ENCODE measurements at places on chromosomes 2 and 18.

DNA sequence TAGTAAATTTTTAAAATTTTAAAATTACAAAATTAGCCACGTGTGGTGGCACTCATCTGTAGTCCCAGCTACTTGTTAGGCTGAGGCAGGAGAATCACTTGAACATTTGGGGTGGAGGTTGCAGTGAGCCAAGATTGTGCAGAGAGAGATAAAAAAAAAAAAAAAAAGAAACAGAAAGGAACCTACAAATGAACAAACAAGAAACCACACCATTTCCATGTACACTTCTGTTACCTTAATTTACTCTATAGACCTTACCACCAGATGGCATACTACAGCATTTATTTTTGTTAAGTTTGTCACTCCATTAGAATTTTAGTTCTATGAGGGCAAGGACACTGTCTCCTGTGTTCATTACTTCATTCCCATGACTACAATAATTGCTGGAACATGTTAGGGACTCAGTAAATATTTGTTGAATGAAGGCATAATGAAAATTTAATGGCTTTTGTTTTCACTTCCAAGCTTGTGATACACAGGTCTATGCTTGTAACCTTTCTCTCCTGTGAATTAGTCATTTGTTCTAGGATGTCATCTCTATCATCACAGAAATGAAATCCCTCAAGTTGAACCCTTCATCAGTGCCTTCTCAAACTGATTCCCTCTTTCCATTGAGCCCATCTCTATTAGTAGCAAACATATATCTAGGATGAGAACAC, 76.0 kb downstream of the ARHGAP15 start:
- no peak for DNase-seq

GRCh38 chr2:151239624-151240023, 22.0 kb downstream of the RBM43 start:
- no peak for DNase-seq

- DNase-seq = no peak
These were observed 114.6 kb downstream of the TTC32 start for GRCh38 chr2:19787134-19787533.

DNA sequence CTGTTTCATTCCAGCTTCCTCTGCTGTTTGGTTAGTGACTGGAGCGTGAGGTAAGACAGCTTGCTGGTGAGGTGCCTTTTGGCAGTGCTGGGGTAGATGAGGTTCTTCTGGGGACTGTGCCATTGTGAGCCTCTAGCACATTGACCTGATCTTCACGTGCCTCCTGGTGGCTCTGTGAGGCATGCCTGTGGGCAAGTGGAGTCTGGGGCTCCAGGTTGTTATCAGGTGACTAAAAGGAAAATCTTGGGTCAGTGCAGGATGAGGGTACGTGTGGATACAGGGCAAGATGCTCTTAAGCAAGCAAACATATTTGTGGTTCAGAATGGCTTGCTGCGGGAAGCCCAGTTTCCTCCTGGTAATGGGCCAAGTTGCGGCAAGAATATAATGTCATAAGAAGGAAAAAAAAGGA, 75.4 kb downstream of the FHOD3 start:
- no peak for DNase-seq

GRCh38 chr2:178197791-178198190, 3.5 kb downstream of the OSBPL6 start:
- no peak for DNase-seq

DNA sequence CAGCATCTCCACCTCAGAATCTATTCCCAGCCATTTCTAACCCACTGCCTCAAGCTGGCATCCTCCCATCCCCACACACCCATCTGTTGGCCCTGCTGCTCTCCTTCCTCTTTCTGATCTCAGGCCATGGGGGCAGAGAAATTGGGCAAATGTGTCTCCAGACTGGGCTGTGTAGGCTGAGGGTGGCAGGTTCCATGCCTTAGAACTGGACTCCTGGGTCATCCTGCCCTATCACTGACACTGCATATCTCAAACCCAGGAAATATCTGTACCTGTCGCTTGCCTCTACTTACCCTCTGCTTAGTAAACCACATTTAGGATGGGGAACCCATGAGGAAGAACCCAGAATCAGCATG, 1.8 kb downstream of the WNT10A start:
- no peak for DNase-seq

GRCh38 chr2:168449419-168449818, 6.7 kb upstream of the CERS6 start:
- no peak for DNase-seq

- DNase-seq = no peak
These were observed 98.7 kb downstream of the ANKRD44 start for GRCh38 chr2:197211881-197212342.

DNA sequence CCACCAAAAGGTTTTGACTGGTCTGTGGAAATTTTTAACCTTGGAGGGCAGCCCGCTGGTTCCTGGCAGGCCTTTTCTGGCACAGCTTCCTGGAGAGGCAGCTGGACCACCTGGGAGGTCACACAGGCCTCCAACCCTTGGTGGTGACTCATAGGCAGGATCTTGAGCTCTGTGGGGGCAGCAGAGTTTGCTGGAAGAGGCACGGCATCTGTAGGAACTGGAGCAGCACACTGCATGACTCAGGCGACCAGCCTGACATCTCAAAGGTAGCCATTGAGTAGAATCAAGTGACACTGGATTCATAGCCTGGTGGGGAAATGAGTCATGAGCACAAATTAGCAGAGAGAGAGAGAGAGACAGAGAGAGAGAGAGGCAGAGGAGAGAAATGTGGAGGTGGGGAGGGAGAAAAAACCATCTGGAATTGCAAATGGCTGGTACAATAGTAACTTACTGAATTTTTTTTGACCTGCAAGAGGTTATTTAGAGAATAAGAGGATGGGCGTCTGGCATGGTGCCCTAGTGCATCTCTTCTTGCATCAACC, 57.4 kb downstream of the TRPM8 start:
- DNase-seq = peak; percentile 82

DNA sequence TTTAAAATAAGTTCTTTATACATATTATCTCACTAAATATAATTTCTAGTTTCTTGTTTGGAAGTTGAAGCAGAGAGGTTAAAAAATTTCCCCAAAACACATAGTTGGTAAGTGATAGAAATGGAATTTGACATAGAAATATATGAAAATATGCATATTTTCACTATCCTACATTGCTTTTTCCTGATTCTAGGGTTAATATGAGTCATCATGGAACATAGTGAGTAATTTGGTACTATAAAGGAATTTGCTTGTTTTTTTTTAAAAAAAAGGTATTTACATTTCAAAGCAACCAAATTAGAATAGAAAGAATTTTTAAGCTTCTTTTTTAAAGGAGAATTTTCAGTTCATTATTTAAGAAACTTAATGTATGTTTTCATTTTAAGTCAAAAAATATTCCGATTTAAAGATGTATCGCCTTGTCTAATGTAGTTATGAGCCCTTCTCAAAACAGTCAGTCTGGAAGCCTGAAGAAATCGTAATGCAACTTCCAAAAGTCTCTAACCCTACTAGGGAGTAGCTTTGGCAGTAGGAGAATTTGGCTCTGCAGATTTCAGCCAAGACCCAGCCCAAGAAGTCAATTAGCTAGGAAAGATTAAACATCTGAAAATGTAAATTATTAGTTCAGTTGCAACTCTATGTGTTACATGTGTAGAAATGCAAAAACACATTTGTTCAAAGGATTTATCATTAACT, 147.3 kb downstream of the RDH14 start:
- DNase-seq = peak; percentile 11

DNA sequence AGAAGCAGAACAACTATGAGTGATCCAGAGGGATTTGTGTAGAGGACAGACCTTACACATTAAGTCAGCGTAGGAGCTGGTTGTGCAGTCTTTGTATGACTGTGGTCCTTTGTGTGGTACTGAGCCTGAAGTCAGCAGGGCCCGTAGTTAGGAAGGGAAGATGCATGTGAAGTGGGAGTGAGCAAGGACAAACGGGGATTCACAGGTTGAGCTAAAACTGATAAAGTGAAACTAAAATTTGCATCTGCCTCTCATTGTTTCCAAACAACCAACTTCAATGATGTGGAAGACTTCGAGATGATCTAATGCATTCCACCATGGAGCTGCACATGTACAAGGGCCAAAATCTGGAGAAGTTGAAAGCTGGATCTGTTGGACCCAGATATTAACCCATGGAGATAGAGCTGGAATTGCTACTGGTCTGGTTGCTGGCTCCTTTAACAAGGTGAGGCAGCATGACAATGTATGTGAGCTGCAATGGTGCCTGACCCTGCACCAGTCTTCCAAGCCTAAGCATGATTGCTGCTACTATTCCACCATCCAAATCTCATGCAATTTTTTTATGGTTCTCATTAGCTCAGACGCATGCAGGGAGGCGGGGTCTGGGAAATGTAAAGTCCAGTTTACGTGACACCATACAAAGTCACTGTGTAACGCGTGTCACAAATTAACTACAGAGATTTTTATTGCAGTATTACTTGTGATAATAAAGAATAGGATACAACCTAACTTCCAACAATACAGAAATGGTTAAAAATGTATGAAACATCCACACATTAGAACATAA, 12.1 kb upstream of the CYBRD1 start:
- DNase-seq = no peak

DNA sequence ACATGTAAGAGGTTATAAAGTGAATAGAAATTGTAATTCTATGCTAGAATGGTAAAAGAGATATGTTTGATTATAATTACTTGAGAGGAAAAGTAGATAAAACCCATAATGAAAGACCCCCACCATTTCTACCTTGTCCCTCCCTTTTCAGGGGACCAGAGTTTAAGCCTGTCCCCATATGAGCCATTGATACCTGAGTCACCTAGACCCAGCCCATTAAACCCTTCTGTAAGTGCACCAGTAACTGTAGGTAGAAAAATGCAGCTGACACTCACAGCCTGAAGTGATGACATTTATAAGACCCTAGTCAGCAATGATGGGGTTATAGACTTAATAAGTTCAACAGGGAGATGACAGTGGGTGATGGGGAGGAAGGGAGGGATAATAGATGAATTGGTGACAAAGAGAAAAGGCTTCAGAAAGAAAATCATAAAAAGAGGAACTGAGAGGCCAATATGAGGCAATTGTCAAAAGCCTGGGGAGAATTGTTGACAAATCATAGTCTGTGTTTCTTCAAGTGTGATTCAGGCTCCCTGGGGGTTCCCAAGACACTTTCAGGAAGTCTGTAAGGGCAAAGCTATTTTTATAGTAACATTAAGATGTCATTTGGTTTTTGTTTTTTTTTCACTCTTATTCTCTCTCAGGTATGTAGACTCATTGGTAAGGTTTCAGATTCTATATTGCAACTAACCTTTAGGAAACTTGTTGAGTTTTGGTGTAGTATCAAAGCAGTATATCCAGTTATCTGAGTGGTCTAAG, 544.2 kb downstream of the SATB2 start:
- no peak for DNase-seq

- no peak for DNase-seq
These were observed 56.1 kb downstream of the DYNAP start for GRCh38 chr18:54647176-54647575.

DNA sequence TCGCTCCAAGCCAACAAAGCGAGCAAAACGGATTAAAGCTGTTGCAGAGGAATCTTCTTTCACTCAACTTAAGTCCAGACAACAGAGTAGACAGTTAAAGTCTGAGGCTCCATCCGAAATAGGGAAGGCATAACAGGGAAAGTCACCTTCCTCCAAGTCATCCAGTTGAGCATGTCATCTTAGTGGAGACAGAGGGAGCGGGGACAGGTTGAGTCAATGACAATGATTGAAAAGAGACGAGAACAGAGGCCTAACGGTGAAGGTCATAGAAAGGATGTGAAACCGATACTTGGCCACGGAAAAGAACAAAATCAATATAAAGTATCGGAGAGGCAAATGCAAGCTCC, 455 bp downstream of the C18orf32 start:
- DNase-seq = peak; percentile 36

DNA sequence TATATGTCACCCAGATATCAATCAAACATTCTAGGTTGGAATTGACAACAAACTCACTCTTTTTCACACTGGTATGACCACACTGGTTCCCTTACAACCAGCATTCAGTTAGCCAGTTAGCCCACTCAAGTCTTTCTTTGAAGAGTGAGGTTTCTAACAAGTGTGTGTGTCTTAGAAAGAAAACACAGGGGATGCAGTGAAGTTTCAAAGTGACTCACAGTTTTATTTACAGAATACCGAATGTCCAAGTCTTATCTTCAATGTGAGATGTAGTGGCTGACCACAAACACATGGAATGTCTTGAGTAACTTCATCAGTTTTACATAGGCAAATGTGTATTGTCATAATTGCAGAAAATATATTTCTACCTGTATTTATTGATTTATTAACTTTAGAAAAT, 274.7 kb upstream of the HNMT start:
- DNase-seq = no peak

GRCh38 chr18:2100694-2101213, 470.6 kb downstream of the METTL4 start:
- no peak for DNase-seq

DNA sequence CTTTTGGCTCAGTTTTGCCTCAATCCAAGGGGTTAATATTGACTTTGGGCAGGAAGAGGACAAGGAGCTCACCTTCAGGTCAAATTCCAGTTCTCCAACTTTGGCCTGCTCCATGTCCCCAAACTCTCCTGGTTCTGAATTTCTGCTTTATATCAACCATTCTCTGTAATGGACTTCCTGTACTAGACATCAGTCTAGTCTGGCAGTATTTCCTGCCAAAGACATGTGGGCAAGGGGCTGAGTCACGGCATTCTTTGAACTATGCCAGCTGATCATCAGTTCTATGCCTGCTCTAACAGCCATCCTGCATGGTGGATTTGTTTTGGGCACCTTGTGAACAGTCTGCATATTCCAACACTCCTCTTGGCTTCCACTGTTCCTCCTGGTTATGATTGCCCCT, 199.4 kb downstream of the ZEB2 start:
- DNase-seq = peak; percentile 5

GRCh38 chr18:48345596-48345995, 63.6 kb downstream of the ZBTB7C start:
- no peak for DNase-seq

- DNase-seq = no peak
These were observed 97.9 kb upstream of the ZNF516 start for GRCh38 chr18:76592981-76593381.

GRCh38 chr18:32114293-32114942, 22.7 kb downstream of the RNF138 start:
- no peak for DNase-seq

DNA sequence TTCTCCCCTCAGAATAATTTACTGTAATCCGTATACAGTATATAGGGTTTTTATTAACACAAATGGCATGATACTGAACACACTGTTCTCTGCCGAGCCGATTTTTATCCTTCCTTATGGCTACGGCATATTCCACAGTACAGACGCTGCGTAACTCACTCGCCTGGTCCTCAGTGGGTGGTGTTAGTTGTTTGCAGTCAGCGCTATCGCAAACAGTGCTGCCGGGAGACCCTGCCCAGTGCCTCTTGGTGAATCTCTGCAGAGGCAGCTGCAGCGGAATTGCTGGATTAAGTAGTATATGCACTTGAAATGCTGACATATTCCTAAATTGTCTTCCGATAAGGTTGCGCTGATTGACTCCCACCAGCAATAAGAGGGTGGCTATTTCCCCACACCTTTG, 73.9 kb downstream of the MARCO start:
- DNase-seq = no peak

- no peak for DNase-seq
These were observed 447.5 kb upstream of the FSIP2 start for GRCh38 chr2:185291035-185291647.

- DNase-seq = no peak
These were observed 318.9 kb upstream of the RND3 start for GRCh38 chr2:150806336-150806735.

GRCh38 chr2:216761133-216761532, 65.8 kb upstream of the IGFBP5 start:
- no peak for DNase-seq
